Small intestine (tissue), 16 donors: ENCODE measurements at places on chromosomes 4 and X. TPM values are rescaled to one million over a fixed set of nuclear protein-coding genes. Genes with fewer than 3 reads are reported as not detected.

The SYP gene
- 33.5 TPM for polyA plus RNA-seq

The ACE2 gene
- polyA plus RNA-seq, result 104 TPM

The GSPT2 gene
- 1.1 TPM for polyA plus RNA-seq

The STOX2 gene
- 0.27 TPM for polyA plus RNA-seq

The PRKG2 gene
- 18.6 TPM for polyA plus RNA-seq

The ZMAT1 gene
- polyA plus RNA-seq, result 0.89 TPM

The FAM241A gene
- polyA plus RNA-seq, result 1.1 TPM

The SSX3 gene
- not detected for polyA plus RNA-seq

The KLB gene
- polyA plus RNA-seq, result 1.4 TPM

The UGT2A1 gene
- not detected for polyA plus RNA-seq

The CCKAR gene
- polyA plus RNA-seq, result 0.18 TPM

The SSX2B gene
- polyA plus RNA-seq, result not detected

The MAGED4 gene
- polyA plus RNA-seq, result 35.4 TPM

The FRMD7 gene
- polyA plus RNA-seq, result not detected

The FAT1 gene
- polyA plus RNA-seq, result 99.3 TPM

The RIPPLY1 gene
- not detected for polyA plus RNA-seq

The ASB12 gene
- polyA plus RNA-seq, result 0.53 TPM

The PRMT9 gene
- polyA plus RNA-seq, result 11.1 TPM

The SSX7 gene
- polyA plus RNA-seq, result not detected

The ZCCHC18 gene
- polyA plus RNA-seq, result 0.70 TPM

The ARX gene
- polyA plus RNA-seq, result 0.27 TPM

The WDR17 gene
- polyA plus RNA-seq, result 0.45 TPM

The LNX1 gene
- 6.4 TPM for polyA plus RNA-seq

The BTC gene
- polyA plus RNA-seq, result 4.9 TPM

The FGFBP1 gene
- polyA plus RNA-seq, result 4.7 TPM

The NEUROG2 gene
- polyA plus RNA-seq, result not detected

The DSPP gene
- not detected for polyA plus RNA-seq

The SPIN2A gene
- not detected for polyA plus RNA-seq

The PPP4R3C gene
- not detected for polyA plus RNA-seq

The PSAPL1 gene
- polyA plus RNA-seq, result not detected

The BEX1 gene
- 1.9 TPM for polyA plus RNA-seq

The TGIF2LX gene
- polyA plus RNA-seq, result not detected

The GAGE13 gene
- not detected for polyA plus RNA-seq

The SMC1A gene
- 7.0 TPM for polyA plus RNA-seq

The FAM47E gene
- 24.7 TPM for polyA plus RNA-seq

The NDST4 gene
- polyA plus RNA-seq, result not detected

The NPNT gene
- 143 TPM for polyA plus RNA-seq

The TAF7L gene
- polyA plus RNA-seq, result 0.12 TPM

The HSFX4 gene
- 0.06 TPM for polyA plus RNA-seq

The ZNF141 gene
- polyA plus RNA-seq, result 3.4 TPM

The PHEX gene
- polyA plus RNA-seq, result 0.67 TPM

The HPGDS gene
- polyA plus RNA-seq, result 4.1 TPM

The PDZD4 gene
- 0.22 TPM for polyA plus RNA-seq

The GABRQ gene
- polyA plus RNA-seq, result 1.1 TPM

The PCDH11X gene
- not detected for polyA plus RNA-seq

The PFKFB1 gene
- polyA plus RNA-seq, result 0.36 TPM
